ENCODE measurements at places on chromosomes 12 and 14.

GRCh38 chr12:15038137-15038536 lies 65.3 kb downstream of the PDE6H start:
- DNase-seq = no peak

- no peak for DNase-seq
Observed at GRCh38 chr14:67996235-67996634, 176.7 kb downstream of the RAD51B start.

DNA sequence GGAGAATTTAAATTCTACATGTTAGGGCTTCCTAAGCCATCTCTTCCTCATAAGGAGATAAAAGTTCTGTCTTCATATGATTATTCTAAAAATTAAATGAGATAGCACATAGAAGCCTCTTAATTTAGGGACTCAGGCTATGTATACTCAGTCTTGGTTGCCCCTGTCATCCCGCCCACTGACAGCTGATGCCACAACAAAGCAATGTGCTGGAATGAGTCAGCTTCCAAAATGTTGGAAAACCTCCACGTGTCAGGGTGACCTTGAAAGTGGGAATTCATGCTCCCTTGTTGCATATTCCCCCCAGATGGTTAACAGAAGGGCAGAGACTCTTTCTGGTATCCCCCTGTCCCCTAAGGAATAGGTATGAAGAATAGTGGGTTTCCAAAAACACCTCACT lies 238.0 kb upstream of the DDHD1 start:
- no peak for DNase-seq

- no peak for DNase-seq
Observed at GRCh38 chr12:132596016-132596415, 14.4 kb downstream of the LRCOL1 start.

- DNase-seq = no peak
Observed at GRCh38 chr14:104087505-104087904, 2.0 kb downstream of the ASPG start.

DNA sequence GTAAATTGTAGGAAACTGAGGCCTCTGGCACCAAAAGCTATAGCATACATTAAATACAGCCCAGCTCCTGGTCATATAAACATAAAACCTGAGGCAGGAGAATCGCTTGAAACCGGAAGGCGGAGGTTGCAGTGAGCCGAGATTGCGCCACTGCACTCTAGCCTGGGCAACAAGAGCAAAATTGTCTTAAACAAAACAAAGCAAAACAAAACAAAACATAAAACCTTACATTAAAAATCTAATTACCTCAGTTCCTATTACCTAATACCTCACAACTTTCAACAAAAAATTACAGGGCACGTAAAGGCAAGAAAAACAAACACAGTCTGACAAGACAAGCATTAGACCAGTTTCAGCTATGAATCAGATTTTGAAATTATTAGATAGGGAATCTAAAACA lies 36.7 kb downstream of the TMEM116 start:
- DNase-seq = no peak

GRCh38 chr12:124639122-124639806 lies 71.9 kb upstream of the NCOR2 start:
- no peak for DNase-seq

DNA sequence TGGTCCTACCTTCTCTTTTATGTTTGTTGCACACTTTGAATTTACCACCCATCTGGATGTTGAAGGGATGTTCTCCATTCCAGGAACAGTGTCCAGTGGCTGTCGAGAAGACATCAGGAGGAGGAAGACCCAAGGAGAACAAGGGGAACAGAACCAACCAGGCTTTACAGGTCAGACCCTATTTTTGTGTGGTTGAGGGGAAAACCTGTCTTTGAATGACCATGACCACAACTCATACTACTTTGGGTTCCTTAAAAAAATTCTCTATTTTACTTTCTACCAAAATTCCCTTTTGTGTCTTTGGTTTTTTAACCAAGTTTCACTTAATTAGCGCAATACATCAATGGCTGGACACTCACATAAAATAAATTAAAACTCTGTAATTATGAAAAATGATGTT lies 78.7 kb downstream of the PLXNC1 start:
- DNase-seq = no peak

DNA sequence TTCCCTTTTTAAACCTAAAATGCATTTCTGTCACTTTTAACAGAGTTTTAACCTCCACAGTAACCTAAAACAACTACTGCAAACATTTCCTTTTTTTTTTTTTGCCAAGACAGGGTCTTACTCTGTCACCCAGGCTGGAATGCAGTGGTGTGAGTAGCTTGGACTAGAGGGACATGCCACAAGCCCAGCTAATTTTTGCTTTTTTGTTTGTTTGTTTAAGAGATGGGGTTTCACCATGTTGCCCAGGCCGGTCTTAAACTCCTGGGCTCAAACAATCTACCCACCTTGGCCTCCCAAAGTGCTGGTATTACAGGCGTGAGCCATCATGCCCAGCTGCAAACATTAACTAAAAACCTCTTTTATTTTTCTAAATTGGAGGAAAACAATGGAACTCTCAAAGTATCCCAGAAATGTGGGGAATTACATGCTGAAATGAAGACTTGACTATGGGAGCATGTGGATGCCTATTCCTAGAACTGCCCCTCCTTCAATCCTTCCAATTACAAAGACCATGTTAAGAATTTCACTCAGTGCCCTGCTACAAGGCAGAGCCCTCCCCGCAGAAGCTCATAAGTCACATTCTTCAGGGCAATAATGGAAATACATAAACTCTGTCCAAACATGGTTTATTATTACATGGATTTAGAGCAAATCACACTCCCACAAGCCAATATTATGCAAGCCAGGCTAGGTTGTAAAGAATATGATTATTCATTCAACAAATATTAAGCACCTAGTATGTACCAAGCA lies 66.9 kb downstream of the C12orf56 start:
- DNase-seq = no peak

GRCh38 chr12:57611108-57611826 lies at the start of gene ARHGEF25:
TSS of gene ARHGEF25 (plus strand) at chr12:57611435. CDS start at chr12:57611895, 460 bp downstream.
- peak; percentile 39 for DNase-seq

GRCh38 chr14:100552524-100553125 lies 34.6 kb downstream of the BEGAIN start:
- DNase-seq = no peak

DNA sequence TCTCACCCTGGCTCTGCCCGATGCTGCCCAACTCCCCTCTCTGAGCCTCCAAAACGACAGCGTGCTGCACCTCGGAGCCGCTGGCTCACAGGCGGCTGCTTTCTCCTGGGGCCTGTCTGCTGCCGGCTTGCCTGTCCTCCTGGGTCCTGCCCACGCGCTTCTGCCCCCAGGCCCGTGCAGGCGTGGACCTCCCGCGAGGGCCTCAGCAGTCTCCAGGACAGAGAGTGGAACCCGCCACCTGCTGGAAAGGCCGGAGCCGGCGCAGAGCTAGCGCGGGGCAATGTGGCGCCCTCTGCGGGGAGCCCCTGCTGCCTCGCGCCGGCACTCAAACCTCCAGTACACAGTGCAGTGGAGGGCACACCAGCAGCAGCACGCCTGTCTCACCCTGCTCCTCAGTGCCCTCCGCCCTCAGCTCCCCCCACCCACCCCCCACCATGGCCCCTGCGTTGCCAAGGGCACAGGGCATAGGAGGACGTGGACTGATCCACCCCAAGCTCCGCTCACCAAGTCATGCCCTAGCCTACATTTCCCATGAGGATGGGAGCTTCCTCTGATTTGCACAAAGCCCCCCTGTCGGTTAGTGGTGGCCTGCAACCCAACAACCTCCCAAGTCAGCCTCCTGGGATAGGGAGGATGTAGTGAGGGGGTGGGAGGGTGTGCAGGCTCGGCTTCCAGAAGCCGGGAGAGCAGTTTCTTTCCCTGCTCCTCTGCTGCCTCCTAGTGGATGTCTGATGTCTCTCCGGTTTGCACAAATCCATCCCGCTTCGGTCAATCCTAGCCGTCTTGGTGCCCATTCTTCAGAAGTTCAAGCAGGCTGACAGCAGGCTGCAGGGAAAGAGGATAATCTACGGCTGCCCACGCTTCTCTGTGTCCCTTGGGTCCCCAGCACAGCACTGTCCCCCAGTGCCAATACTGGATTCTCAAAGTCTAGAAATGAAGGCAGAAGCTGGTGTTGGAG lies 25.2 kb downstream of the KRT8 start:
- DNase-seq = peak; percentile 89

- peak; percentile 41 for DNase-seq
Observed at GRCh38 chr12:3179731-3180130, 102.6 kb downstream of the TSPAN9 start.

DNA sequence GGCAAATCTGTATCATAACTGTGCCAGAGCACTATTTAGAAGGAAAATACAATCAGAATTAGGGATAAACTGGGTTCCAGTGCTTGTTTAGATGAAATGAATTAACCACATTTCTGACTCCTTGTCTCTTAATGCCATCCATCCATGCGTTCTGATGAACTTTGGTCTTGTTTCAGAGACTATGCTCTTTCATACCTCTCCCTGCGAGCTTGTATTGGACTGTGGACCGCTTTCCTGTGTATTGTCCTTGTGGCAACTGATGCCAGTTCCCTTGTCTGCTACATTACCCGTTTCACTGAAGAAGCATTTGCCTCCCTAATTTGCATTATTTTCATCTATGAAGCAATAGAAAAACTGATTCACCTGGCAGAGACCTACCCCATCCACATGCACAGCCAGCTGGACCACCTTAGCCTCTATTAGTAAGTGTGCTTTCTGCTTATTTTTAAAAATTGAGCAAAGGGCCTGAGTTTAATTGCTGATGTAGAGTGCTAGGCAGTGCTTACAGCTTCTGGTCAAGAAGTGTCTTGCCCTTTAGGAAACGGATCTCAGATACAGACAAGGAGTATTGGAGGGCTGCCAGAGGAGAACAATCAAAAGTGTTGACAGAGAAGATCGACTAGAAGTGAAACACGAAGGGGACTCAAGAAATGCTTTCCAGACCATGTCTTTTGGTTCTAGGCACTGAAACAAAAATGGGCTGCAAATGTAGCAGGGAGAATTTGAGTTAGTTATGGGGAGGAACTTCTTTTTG lies 46.7 kb downstream of the SLC4A8 start:
- DNase-seq = no peak

GRCh38 chr12:1445807-1446206 lies 148.6 kb downstream of the FBXL14 start:
- DNase-seq = no peak

DNA sequence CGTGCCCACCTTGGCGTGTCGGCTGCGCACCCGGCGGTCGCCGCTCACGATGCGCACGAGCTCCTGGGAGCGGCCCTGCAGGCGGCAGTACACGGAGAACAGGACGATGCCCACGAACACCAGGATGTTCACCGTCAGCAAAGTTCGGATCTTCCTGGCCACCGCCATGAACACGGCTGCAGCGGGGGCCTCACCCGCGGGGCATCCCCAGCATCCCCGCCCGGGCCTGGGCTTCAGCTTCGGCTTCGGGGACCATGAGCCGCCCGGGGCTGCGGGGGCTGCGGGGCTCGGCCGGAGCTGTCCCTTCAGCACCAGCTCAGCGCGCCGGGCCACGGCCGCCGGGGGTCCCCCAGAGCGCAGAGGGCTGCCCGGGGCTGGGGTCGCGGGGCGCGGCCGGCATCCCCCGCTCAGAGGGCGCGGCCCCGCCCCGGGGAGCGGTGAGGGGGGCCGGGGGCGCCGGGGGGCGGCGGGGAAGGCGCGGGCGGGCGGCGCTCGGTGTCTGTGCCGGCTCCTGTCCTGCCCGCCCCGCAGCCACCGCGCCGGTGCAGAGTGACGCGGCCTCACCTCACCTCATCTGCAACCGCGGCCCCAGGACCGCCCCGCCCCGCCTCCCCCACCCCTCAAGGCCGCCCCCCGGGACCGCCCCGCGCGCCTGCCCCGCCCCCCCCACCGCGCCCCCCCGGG lies at the start of gene GALNT9:
Gene GALNT9, minus strand, starts transcription at position 554 of the 684 bp plus-strand sequence. Its CDS starts 386 bp downstream, at position 168.
- no peak for DNase-seq

GRCh38 chr12:29505122-29505521 lies 7.6 kb upstream of the OVCH1 start:
- DNase-seq = no peak

All from NCI-H2081 (cell line).